Lower lobe of right lung (tissue), 2 donors: ENCODE measurements at places on chromosomes 7 and 10. TPM values are rescaled to one million over a fixed set of nuclear protein-coding genes. Genes with fewer than 3 reads are reported as not detected.

GRCh38 chr10:24215196-24215595 is 6.3 kb downstream of the KIAA1217 start:
- H3K27ac ChIP-seq: peak overlapping the region; percentile 73
- peak overlapping the region; percentile 10 for H3K4me3 ChIP-seq
- no peaks in the 10 kb centered on the region for H3K27me3 ChIP-seq
- H3K36me3 ChIP-seq: no peaks in the 10 kb centered on the region
- peaks cover 23% of the 10 kb centered on the region for H3K4me1 ChIP-seq
- DNase-seq: no peak

DNA sequence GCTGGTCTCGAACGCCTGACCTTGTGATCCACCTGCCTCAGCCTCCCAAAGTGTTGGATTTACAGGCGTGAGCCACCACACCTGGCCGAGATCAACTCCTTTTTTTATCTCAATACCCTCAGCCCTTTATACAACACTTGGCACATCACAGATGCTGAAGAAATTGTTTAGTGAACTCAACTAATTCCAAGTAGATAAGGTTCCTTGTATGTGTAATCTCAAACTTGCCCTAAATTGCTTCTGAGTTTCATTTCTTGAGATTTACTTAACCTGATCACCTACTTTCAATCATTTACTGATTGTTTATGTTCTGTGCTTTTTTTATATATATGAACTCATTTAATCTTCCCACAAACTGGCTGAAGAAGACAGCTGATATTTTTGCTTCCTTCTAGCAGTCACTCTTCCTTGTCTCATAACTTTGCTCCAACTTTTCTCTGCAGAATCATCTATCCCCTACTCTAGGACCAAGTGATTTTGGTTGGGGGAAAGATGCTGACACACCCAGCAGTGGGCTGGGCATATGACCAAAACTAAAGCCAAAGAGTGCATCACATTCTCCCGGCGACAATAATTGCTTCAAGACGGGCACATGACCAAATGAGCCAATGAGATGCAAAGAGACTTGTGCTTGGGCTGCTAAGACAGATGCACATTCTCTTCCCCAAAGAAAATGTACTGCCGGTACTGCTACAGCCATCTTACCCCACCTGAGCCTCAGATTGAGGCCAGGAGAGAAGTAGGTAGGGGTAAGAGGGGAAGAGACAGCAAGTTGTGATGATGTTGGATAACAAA is 40.3 kb upstream of the ARID5B start:
- no peaks in the 10 kb centered on the region for H3K36me3 ChIP-seq
- no peak for DNase-seq
- no peaks in the 10 kb centered on the region for H3K27me3 ChIP-seq

DNA sequence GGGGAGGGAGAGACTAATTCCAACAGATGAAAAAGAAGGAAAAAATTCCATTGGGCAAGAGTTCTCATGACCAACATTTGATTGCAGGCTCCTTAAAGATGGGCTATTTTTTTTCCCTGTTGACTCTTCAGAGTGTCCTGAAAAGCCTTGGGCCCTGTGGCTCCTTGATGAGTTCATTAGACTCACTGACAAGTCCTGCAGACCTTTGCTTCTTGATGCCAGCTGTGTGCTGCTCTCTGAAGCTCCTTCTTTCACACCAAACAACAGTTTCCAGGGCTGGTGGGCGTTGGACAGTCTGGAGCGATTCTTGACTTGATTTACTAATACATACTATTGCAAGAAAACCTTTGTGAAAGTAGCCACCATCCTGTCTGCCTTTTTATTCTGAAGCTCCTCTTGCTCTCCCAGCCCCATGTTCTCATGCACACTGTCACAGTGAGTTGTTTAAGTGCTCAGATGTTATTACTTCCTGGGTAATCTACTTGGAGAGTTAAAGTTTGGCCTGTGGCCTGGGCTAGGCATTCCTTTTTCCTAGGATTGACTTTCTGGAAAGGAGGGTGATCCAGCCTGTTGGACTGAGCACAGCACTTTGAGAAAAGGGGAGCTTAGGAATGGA is 250.3 kb downstream of the PTEN start:
- H3K4me3 ChIP-seq: no peak overlapping the region
- no peaks in the 10 kb centered on the region for H3K36me3 ChIP-seq
- peaks cover 14% of the 10 kb centered on the region for H3K4me1 ChIP-seq
- H3K27me3 ChIP-seq: no peaks in the 10 kb centered on the region
- no peak overlapping the region for H3K27ac ChIP-seq

- no peaks in the 10 kb centered on the region for H3K36me3 ChIP-seq
- DNase-seq: no peak
- H3K4me3 ChIP-seq: no peak overlapping the region
- H3K27ac ChIP-seq: no peak overlapping the region
Observed at GRCh38 chr10:14116021-14116420, 214.7 kb downstream of the FRMD4A start.

DNA sequence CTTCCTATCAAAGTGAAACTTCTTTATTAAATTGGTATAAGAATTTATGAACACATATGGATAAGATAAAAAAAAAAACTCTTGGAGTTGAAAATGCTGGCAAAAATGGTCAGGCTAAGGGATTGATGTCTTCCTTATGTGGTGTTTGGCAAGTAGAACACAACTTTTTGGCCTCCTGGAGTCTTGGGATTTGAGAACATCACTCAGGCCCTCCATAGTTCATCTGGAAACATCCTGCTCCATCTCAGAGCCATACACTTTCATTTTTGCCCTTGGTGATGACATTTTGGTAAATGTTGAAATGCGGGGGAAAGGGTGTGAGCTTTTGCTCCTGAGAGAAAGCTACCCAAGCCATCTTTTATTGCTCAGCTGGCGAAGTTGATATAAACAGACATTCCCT is 27.5 kb upstream of the BTBD16 start:
- H3K4me1 ChIP-seq: no peaks in the 10 kb centered on the region
- H3K27ac ChIP-seq: no peak overlapping the region
- H3K4me3 ChIP-seq: no peak overlapping the region
- DNase-seq: no peak

DNA sequence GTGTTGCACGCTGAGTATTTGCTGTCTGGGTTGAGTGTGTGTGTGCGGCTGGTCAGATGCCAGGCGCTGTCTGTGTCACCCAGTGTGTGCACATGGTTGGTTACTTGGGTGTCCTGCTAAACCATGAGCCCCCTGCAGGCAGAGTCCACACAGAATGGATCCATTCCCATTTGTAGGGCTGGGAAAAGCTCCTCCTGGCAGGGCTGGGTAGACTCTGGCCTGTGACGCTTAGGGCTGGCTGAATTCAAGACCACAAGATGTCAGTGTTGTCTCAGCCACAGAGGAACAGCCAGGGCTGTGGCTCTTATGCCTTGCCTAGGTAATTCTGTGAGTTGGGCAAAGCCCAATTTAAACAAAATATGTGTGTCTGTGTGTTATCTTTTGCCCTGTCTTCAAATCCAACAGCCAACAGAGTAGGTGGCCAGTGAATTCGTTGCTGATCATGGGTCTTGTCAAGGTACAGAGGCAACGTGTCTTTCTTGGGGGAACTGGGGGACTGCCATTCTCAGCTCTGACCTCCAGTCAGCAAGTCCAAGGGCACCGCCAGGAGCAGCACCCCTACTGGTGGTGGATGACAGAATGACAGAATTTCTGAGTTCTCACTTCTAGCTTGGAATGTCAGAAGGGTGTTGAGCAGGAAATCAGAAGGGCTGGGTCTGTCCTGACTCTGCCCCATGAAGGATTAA is 285.1 kb downstream of the CCSER2 start:
- no peaks in the 10 kb centered on the region for H3K36me3 ChIP-seq
- H3K27me3 ChIP-seq: no peaks in the 10 kb centered on the region
- H3K4me3 ChIP-seq: no peak overlapping the region
- no peak overlapping the region for H3K27ac ChIP-seq
- DNase-seq: peak; percentile 55

DNA sequence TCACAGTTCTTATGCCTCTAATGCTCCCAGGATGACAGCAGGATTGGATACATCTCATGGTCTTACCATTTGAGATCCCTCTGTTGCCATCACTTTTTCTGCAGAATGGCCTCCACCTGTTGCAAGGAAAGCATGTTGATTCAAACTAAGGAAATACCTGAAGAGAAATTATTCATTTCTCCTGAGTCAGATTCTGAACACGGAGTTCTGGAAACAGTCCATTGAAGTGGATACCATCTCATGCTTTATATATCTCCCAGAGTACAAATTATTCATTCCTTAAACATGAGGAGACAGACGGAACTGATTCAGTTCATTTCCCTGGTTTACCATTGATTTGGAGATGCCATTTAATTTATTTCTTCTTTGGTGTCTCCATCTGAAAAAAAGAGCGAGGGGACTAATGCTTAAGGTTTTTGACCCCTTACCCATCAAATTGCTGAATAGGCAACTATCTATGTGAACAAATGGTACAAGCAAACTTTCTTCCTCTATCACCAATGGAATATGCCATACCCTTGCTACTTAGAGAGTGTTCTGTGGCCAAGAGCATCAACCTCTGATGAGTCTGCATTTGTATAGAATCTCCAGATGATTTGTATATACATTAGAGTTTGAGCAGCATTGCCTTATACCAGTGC is 305.0 kb upstream of the LRGUK start:
- H3K27ac ChIP-seq: no peak overlapping the region
- DNase-seq: no peak
- H3K4me3 ChIP-seq: no peak overlapping the region
- no peaks in the 10 kb centered on the region for H3K4me1 ChIP-seq
- peaks cover 14% of the 10 kb centered on the region for H3K36me3 ChIP-seq

GRCh38 chr10:78366663-78367411 is 333.2 kb downstream of the RPS24 start:
- no peak overlapping the region for H3K4me3 ChIP-seq
- H3K27ac ChIP-seq: no peak overlapping the region
- no peaks in the 10 kb centered on the region for H3K27me3 ChIP-seq
- no peaks in the 10 kb centered on the region for H3K4me1 ChIP-seq
- DNase-seq: no peak
- no peaks in the 10 kb centered on the region for H3K36me3 ChIP-seq

DNA sequence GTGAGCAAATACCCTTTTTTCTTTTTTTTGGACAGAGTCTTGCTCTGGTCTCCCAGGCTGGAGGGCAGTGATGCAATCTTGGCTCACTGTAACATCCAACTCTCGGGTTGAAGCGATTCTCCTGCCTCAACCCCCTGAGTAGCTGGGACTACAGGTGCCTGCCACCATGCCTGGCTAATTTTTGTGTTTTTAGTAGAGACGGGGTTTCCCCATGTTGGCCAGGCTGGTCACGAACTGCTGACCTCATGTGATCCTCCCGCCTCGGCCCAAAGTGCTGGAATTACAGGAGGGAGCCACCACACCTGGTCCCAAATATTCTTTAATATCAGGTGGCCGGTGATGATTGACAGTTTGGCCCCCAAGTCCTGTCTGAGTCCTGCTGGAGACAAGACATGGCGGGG is 6.6 kb downstream of the LAT2 start:
- H3K27ac ChIP-seq: no peak overlapping the region
- DNase-seq: no peak
- peaks cover 23% of the 10 kb centered on the region for H3K4me1 ChIP-seq
- no peaks in the 10 kb centered on the region for H3K36me3 ChIP-seq

GRCh38 chr10:5284311-5285057 is 80.3 kb upstream of the UCN3 start:
- no peak for DNase-seq
- H3K4me3 ChIP-seq: no peak overlapping the region
- H3K4me1 ChIP-seq: peaks cover 21% of the 10 kb centered on the region
- H3K36me3 ChIP-seq: no peaks in the 10 kb centered on the region
- no peaks in the 10 kb centered on the region for H3K27me3 ChIP-seq

DNA sequence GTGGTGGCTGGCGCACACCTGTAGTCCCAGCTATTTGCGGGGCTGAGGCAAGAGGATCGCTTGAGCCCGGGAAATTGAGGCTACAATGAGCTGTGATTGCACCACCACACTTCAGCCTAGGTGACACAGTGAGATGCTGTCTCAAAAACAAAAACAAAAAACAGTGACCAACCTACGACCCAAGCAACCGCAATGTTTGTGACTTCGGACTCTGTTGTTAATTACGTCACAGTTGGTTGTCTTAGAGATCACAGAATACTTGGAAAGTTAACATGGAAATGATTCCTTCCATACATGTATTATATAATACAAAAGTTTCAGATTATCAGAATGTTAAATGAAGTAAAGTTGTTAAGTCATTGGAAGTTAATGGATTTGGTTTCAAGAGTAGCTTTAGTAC is 106.2 kb downstream of the REEP3 start:
- H3K4me1 ChIP-seq: peaks cover 40% of the 10 kb centered on the region
- no peak overlapping the region for H3K4me3 ChIP-seq
- H3K36me3 ChIP-seq: no peaks in the 10 kb centered on the region
- H3K27ac ChIP-seq: no peak overlapping the region

Gene STN1
- total RNA-seq: 37.0 TPM

Gene GPR158
- 0.12 TPM for total RNA-seq

Gene HOXA6
- 4.6 TPM for total RNA-seq

Gene SPDYE9
- total RNA-seq: not detected

Gene MKI67
- 4.8 TPM for total RNA-seq

Gene HMX2
- total RNA-seq: not detected

Gene FAM237B
- total RNA-seq: not detected

Gene SPDYE2
- not detected for total RNA-seq
